ENCODE measurements at places on chromosomes 4 and X.

- DNase-seq, result no peak
Observed at GRCh38 chr4:38266616-38267015, 306.4 kb downstream of the PTTG2 start.

GRCh38 chrX:12874581-12874980 lies 7.7 kb downstream of the TLR7 start:
- no peak for DNase-seq

DNA sequence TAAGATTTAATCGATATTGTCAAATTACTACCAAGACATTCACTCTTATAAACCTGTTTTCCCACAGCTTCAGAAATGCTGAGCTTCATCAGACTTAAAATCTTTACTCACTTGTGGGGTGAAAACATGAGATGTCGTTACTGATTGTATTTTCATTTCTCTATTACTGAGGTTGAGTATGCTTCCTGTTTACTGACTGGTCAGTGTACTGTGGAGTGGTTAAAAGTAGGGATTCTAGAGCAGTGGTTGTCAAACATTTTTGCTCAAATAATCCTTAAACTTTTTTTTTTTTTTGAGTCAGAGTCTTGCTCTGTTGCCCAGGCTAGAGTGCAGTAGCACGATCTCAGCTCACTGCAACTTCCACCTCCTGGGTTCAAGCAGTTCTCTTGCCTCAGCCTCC lies 50.3 kb downstream of the NSUN7 start:
- DNase-seq, result no peak

DNA sequence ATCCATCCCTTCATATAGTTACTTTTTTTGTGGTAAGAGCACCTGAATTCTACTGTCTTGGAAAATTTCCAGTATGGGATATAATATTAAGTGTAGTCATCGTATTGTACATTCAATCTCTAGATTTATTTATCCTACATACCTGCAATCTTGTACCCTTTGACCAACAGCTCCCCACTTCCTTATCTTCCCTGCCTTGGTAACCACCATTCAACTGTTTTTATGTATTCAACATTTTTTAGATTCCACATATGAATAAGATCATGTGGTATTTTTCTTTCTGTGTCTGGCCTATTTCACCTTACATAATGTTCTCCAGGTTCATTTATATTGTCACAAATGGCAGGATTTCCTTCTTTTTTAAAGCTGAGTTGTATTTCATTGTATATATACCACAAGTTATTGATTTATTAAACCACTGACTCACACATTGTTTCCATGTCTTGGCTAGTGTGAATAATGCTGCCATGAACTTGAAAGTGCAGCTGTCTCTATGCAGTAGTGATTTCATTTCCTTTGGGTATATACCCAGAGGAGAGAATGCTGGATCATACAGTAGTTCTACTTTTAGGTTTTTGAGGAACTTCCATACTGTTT lies 572.5 kb downstream of the MAGEB5 start:
- DNase-seq, result no peak

GRCh38 chr4:144357975-144358374 lies 217.5 kb upstream of the GYPA start:
- no peak for DNase-seq

DNA sequence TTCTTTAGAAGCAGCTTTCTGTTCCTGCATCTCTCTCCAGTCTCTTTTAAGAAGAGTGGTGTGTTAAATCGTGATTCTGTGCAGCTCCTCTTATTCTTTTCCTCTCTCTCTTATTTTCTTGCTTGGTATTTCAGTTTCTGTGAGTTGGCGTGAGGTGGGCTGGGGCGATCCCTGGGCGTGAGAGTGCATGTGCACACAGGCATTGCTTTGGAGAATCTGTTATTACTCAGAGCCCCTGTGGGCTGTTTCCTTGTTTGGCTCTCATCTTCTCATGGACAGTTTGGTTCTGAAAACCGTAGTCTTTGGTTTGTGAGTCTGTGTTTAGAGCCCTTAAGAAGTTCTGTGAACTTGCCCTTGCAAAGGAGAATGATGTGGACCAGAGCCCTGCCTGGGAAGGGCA lies 97.2 kb upstream of the CLNK start:
- DNase-seq, result no peak

DNA sequence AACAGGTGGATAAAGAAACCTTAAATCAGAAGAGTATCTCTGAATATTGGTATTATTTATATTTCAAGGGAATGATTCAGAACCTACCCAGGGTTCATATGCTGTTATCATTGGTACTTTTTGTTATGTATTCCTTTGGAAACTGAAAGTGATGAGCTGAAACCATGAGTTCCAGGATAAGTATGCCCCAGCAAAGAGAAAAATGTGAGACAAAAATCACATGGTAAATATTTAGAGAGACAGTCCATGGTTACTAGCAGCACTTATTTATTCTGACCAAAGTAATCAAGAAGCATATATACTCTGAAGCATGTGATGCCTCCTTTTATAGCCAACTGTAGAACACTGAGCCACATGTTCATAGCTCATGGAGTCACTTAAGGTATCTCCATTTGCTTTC lies 277.7 kb downstream of the ARAP2 start:
- no peak for DNase-seq

Data from thoracic aorta (tissue), 2 donors.